ENCODE measurements at places on chromosomes 6 and 20.
A peak's percentile ranks its signal among the peaks of the same experiment; 100 is the strongest.

DNA sequence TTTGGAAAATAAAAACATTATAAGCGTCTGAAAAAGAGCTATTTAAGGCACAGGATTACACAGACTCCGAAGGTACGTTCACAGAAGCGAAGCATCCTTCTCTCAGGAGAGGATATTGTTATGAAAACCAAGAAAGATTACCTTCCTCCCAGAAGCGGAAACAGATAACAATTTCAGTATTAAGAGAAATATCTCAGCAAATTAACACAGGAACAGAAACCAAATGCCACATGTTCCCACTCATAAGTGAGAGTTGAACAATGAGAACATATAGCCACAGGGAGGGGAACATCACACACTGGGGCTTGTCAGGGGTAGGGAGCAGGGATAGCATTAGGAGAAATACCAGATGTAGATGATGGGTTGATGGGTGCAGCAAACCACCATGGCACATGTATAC lies 109.7 kb downstream of the CDK19 start:
- no peak for DNase-seq

- peak; percentile 27 for DNase-seq
Measured at GRCh38 chr6:75759207-75759606, 10.2 kb downstream of the MYO6 start.

- no peak for DNase-seq
Measured at GRCh38 chr20:17710379-17711266, 10.9 kb downstream of the BANF2 start.

DNA sequence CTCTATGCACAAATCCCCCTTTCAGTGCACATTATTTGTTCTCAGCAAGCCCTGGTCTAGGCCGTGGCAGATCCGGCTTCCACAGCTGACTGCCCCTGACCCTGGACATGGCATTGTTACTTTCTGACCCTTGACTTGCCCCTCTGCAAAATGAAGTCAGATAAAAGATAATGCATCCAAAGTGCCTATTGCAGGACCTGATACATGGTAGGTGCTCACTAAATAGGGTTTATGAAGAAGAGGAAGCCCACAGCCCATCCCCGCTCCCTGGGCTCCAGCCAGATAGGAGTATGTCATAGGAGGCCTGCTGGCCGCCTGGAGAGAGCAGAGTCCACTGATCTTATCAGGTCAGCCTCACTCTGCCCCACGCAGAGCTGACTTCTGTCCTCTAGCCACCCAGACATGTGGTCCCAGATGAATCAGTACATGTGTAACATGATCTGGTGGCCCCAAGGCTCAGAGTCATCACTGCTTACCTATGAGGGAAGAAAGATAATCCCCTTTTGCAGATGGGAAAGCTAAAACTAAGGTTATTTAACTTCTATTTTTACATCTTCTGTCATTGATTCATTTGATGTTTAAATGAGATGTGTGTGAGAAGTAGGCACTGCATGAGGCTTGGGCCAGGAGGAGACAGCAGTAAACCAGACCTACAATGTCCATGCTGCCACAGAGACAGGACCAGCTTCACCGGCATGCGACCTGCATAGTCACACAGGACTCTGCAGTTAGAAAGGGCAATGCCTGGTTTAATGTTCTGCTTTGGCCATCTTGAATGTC lies 20.4 kb downstream of the MAFB start:
- DNase-seq = no peak

DNA sequence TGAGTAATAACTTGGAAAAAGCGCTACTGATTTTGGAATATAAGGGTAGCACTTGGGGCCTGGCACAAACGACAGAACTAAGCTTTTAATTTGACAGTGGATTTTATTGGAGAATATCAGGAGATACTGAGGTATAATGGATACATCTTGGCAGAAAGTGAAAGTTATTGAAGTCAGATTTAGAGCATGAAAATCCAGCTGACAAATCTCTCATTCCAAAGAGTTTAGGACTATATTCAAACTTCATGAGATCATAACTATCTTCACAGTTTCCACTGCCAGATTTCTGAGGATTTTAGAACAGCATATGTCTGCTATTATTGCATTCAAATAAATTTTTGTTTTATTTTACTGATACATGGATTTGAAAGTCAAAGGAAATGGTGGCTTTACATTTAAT lies 132.3 kb upstream of the THEMIS start:
- no peak for DNase-seq

- no peak for DNase-seq
Measured at GRCh38 chr20:52204136-52204535, 12.6 kb upstream of the ZFP64 start.

- DNase-seq = no peak
Measured at GRCh38 chr6:5302220-5302946, 41.1 kb downstream of the FARS2 start.

DNA sequence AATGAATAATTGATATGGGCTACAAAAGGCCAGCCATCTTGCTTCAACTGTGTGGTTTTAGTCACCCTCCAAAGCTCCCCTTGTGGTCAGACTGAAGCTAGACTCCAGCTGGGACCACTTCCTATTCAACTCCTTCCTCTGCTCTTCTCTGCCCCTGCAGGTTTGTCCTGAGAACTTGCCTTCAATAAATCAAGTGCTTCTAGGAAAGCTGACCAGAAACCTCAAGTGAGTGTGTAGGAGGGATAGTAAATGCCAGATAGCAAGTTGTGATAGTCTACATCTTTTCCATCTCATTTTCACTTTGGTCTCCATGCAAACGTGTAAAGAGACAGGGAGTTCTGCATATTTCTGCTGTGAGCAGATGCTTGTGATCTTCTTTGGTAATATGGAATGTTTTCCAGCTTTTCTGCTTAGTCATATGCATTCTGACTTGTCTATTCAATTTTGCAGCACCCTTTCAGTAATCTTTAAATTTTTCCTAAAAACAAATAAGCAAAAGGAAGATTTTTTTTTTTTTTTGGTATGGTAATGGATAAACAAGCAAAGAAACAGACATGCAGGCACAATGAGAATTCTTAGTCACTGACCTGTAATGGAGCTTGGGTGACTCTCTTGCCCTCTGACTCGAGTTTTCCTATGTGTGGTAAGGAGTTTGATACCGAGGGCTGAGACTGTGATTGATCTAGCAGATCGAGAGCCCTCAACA lies 201.3 kb upstream of the BTBD3 start:
- peak; percentile 57 for DNase-seq
